ENCODE measurements at places on chromosomes 16 and 17.

GRCh38 chr16:23194497-23195221, 12.1 kb downstream of the SCNN1G start:
- no peak for DNase-seq

- DNase-seq = peak; percentile 30
These were observed 825 bp downstream of the HEATR6 start for GRCh38 chr17:60077672-60078519.

- DNase-seq = no peak
These were observed 432.4 kb downstream of the SOX9 start for GRCh38 chr17:72553051-72553755.

GRCh38 chr17:78014646-78015045, 56.1 kb downstream of the TNRC6C start:
- DNase-seq = no peak

DNA sequence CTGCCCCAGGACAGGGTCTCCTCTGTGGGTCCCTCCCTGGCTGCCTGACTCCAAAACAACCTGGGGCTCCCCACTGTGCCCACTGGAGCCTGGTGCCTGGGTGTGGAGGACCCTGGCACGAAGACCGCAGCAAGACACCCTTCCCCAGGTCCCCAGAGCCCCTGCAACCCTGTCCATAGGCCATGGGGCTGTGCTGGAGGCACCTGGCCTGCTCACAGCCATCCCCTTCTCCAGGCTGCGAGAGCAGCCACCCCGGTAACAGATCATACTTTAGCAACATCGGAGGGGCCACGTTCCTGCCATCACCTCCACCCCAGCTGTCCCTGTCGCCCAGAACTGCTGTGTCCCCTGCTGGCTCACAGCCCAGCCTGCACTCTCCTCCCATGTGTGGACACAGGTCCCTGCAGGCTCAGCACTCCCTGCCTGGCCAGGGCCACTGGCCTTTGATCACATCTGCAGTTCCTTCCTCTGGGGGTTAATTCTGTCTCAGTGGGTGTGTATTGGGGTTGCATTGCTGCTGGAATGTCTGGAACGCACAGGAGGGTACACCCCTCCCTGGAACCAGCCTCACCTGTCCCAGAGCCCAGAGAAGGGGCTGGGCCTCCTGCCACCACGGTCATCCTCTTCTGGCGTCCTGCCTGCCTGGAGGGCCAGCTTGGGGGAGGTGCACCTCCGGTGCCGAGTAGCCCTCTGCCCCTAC, 12.2 kb downstream of the PPL start:
- DNase-seq = no peak

DNA sequence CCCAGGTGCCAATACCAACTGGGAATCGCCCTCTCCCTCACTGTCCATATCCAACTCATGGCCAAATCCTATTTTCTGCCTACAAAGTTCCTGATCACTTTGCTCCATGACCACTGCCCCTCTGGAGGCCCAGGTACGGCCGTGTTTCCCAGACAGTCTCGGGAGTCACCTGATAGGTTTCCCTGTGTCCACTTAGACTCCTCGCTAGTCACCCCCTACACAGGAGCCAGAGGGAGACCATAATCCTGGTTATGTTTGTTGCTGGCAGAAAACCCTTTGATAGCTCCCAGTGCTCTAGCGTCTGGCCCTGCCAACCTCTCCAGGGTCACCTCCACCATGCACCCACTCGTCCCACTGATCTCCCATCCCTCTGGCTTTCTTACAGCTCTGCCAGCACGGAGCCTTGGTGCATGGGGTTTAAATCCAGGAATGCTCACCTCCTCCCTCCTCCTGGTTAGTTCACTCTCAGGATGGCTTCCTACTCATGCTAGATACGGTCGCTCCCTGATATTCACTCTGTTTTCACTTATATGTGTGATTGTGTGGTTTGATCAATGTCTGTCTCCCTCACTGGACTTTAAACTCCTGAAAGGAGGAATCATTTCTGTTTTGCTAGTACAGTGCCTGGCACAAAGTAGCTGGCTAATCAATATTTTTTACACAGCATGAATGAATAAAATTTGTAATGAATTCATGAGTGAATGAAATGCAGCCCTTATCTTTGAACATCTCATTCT, 7.5 kb upstream of the CALB2 start:
- no peak for DNase-seq

- no peak for DNase-seq
These were observed 80.1 kb downstream of the PMP22 start for GRCh38 chr17:15184872-15185624.
